Neural crest cell (in vitro differentiated cells): ENCODE measurements at places on chromosomes 13 and 19. TPM values are rescaled to one million over a fixed set of nuclear protein-coding genes. Genes with fewer than 3 reads are reported as not detected.

DNA sequence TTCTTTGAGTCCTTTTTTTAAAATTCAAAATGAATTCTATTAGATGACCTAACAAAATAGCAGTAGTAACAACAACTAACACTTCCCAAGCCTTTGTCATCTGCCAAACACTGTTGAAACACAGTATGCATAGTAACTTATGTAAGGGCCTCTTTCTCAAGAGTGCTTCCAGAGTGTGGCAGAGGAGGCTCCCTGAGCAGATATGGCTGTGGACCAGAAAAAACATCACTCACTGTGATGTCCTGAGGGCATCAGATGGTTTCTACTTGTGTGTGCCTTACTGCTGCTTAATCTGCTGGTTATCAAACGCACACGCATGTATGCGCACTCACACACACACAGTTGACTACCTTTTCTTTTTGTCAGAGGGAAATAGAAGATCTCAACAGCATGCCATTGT is 110.8 kb downstream of the DLEU7 start:
- no peak for DNase-seq

DNA sequence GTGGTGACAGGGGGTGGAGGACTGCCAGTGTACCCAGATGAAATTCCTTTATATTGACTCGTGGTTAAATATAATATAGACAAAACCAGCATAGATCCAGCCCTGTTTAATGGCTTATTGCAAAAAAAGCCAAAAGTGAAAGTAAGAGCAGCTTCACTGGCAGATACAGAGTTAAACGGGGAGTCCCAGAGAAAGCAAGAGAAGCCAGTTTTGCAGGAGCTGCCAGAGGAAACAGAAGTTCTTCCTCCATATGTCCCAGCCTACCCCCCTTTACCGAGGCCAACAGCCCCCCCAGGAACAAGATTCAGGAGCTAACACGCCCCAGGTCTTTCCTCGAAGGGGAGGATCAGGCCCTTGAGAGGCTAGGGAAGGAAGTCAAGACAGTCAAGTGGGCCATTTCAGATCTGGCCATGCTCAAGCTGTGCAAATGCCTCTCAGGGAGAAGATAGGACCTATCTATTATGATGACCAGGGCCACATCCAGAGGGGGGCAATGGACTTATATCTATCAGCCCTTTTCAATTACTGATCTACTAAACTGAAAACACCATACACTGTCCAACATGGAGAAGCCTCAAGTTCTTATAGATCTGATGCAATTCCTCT is 47.2 kb upstream of the ZNF737 start:
- DNase-seq = no peak

GRCh38 chr19:31329819-31330218 is 19.4 kb downstream of the TSHZ3 start:
- no peak for DNase-seq

DNA sequence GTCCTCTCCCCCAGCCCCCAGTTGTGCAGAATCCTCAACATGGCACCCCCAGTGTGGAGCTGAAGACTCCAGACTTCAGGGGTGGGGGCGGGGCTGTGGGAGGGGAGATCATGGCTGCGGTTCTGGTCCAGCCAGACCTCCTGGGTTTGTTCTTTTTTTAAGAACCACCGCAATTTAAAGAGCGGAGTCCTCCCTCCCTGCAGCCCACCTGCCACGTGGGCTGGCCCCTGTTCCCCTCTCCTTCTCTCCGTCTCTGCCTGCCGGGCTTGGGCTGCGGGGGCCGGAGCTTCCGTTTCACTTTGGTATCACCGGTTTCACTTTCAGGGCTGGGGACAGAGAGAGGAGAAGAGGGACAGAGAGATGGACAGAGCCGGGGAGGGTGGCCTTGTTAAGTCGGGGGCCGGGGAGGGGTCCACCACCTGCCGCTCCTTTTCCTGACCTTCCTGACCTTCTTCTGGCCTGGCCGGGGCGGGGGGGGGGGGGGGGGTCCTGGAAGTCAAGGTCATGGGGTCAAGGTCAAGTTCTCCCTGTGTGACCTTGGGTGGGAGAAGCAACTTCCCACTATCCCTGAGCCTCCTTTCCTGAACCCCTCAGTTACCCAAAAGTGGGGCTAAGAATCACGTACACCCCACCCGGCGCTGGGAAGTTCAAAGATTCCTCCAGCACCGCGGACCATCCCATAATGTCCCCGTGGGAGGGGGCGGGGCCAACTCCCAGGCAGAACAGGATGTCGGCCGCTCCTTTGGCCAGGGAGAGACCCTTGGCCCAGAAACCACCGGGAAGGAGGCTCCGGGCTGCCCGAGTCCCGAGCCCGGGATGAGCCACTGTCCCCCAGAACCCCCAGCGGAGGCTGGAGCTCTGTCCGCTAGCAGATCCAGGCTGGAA is 11.3 kb upstream of the ZBTB7A start:
- DNase-seq = no peak

DNA sequence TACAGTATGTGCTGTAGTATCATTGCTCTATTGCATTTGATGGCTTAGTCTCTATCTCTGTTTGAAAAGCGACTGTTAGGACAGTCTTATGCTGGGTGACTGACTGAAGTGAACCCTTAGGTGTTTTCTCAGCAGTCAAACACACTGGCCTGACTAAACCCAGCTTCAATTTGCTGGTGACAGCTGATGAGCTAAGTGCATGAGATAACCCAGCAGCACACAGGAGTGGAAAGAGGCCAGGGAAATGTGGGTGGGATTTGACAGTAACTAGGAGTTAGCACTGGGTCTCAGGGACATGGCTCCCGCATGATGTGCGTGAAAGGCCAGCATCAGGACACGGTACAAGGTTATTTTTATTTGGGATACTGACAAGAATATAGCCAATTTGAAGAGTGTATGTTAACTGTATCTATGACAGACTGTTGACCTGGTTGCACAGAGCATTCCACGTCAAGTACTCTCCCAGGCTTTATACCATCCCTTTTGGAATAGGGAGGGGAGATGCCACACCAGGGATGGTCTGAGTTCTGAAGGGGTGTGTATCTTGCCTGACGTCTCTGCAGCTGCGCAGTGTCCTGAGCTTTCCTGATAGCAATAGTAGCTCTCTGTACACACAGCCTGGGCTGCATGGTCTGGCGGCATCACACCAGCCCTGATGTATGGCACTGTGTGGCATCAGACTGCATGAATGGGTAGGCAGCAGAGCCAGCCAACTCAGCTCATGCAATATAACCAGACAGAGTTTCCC is 144.8 kb downstream of the FLT1 start:
- no peak for DNase-seq

- peak; percentile 78 for DNase-seq
These were observed 27.5 kb upstream of the SHKBP1 start for GRCh38 chr19:40549007-40549708.

- DNase-seq = no peak
These were observed 466.3 kb downstream of the COG6 start for GRCh38 chr13:40121722-40122121.

GRCh38 chr13:106565127-106565775 is 2.7 kb downstream of the ARGLU1 start:
- no peak for DNase-seq

GRCh38 chr13:43058318-43058674 is 34.9 kb downstream of the DNAJC15 start:
- DNase-seq = no peak

DNA sequence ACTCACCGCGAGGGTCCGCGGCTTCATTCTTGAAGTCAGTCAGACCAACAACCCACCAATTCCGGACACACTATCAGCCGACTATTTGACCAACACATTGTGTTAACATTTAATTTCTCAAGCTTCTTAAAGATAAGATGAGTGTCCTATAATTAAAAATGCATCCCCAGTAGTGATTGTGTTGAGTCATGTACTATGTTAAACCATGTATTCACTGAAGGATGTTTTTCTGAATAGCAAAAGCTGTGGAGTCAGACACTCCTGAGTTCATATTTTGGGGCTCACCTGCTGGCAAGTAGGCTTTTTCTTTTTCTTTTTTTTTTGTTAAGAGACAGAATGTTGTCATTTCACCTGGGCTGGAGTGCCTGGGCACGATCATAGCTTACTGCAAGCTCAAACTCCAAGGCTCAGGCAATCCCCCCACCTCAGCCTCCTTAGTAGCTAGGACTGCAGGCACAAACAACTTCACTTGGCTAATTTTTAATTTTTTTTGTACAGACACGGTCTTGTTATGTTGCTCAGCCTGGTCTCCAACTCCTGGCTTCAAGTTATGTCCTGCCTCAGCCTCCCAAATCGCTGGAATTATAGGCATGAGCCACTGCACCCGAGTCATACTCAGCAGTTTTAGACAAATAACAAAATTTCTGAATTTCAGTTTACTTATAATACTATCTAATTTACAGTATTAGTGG is 606.9 kb downstream of the PCDH9 start:
- no peak for DNase-seq

DNA sequence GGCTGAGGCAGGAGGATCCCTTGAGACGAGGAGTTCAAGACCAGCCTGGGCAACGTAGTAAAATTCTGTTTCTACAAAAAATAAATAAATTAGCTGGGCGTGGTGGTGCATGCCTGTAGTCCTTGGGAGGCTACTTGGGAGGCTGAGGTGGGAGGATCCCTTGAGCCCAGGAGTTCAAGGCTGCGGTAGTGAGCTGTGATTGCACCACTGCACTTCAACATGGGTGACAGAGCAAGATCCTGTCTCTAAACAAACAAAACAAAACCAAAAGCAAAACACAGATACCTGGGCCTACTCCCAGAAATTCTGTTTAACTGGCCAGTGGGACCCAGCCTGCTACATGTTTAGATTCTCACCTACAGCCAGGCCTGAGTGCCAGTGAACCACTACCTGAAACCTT is 74.6 kb upstream of the MEDAG start:
- DNase-seq = no peak

DNA sequence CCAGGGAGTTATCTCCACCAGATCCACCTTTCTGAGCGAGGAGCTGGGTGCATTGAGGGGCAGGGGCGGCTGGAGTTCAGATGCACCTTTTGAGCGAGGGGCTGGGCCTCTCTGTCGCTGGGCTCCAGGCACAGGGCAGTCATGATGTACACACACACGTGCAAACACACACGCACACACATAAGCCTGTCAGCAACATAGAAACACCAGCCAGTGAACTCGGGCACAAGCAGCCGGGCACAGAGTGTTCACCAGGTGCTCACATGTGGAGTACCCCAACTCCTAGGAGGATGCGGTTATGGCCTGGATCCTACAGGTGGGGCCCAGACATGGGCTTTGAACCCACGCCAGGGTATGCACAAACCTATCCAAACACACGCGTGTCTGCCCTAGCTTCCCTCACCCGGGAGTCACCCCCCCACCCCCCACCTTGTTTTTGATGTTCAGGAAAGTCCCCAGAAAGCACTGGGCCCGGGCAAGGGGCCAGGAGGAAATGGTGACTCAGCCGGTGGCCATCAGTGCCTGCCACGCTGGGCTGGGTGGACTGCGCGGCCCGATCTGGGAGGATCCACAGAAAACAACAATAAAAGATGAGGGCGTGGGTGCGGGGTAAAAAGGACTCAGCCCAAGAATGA is 13.3 kb downstream of the ARRDC2 start:
- no peak for DNase-seq

DNA sequence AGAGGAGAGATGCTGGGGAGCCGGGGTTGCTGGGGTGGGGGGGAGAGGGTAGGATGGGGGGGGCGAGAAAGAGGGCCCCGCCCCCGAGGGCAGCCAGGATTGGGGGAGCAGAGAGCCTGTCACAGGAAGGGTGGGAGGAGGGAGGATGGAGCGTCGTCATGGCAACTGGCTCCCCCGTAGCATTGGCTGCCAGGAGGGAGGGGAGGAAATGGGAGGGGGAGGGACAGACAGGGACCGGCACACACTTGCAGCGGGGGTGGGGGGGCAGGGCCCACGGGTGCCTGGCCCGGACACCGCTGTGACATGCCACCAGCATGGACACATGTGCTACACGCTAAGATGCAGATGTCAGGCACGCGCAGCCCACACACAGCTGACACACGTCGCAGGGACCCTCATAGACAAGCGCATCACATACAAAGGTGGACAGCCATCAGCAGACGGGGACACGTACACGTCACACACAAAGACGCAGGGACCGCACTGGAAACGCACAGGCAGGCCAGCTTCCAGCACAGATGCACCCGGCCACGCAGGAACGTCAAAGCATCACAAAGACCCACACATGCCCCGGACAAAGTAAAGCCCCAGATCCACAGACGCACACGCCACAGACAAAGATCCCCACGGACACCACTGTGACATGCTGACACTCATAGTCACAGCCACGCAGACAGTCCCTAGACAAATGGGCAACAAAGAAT is at the start of gene LMTK3:
Gene LMTK3, minus strand, starts transcription at position 36 of the 704 bp plus-strand sequence. CDS start 259 bp downstream, outside the sequence.
- no peak for DNase-seq

GRCh38 chr13:100394005-100394695 is 194.4 kb downstream of the GGACT start:
- no peak for DNase-seq

DNA sequence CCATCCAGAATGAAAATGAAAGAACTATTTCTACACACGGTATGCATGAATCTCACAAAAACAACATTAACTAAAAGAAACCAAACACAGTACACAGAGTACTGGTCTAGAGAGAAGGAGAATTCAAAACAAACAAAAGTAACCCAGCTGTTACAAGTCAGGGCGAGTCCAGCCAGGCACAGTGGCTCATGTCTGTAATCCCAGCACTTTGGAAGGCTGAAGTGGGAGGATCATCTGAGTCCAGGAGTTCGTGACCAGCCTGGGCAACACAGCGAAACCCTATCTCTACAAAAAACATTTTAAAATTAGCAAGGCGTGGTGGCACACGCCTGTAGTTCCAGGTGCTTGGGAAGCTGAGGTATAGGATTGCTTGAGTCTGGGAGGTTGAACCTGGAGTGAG is 1.7 kb upstream of the PSMC4 start:
- no peak for DNase-seq

- no peak for DNase-seq
These were observed 172.2 kb downstream of the SLITRK1 start for GRCh38 chr13:83710133-83710515.

DNA sequence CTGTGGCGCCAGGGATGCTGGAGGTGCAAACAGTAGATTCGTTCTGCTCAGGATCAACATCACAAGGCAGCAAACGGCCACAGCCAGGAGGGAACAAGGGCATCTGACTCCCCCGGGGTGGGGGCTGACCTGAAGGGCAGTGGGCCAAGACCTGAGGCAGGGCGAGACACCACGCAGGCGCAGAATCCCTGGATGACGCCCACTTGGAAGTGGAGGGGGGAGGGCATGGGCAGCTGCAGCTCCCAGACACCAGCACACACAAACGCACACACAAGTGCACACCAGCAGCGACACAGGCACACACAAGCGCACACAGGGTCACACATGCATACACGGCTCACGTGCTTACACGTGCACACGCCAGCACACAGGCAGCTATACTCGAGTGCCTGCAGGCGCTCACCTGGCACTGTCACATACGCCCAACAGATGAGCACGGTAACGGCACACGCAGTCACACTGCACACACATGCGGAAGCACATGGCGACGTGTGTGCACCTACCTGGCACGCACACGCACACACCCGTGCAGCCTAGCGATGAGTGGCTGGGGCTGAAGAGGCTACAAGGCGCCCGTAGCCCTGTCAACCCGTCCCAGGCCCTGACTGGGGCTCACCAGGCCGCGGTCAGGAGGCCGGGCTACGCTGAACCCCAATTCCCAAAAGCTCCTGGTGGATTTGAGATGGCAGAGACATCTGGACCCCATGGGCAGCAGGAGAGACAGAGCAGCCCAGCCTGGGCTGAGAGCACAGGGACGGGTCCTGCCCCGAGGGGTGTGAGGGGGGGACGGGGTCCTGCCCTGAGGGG is 5.5 kb downstream of the C2CD4C start:
- DNase-seq = no peak

Gene GRIN2D
- 0.68 and 0.75 TPM in 2 replicates for total RNA-seq

Gene PABPC3
- 0.14 TPM in 2 replicates for total RNA-seq

Gene FXYD7
- 1.1 and 1.4 TPM in 2 replicates for total RNA-seq

Gene FAM216B
- total RNA-seq = not detected in 2 replicates

Gene DCT
- total RNA-seq = 0.12 and 0.43 TPM in 2 replicates

Gene COLGALT1
- total RNA-seq = 78.4 and 81.7 TPM in 2 replicates

Gene CYP4F22
- total RNA-seq = not detected in 2 replicates

Gene ZNF534
- total RNA-seq = not detected in 2 replicates

Gene NALCN
- 0.35 and 0.36 TPM in 2 replicates for total RNA-seq

Gene ZNF302
- 36.7 and 37.0 TPM in 2 replicates for total RNA-seq

Gene SAFB2
- 103 and 117 TPM in 2 replicates for total RNA-seq
